Stimulated activated CD4-positive, alpha-beta T cell treated with anti-CD3 and anti-CD28 coated beads, Interleukin-2, amount 100 ng/mL, for 24 hours (primary cell): ENCODE measurements at places on chromosomes 11 and 22.

- no peak for DNase-seq
Measured at GRCh38 chr11:131658414-131658813, 288.0 kb downstream of the NTM start.

GRCh38 chr11:62445314-62445740 is 26.5 kb downstream of the SCGB1A1 start:
- no peak for DNase-seq

DNA sequence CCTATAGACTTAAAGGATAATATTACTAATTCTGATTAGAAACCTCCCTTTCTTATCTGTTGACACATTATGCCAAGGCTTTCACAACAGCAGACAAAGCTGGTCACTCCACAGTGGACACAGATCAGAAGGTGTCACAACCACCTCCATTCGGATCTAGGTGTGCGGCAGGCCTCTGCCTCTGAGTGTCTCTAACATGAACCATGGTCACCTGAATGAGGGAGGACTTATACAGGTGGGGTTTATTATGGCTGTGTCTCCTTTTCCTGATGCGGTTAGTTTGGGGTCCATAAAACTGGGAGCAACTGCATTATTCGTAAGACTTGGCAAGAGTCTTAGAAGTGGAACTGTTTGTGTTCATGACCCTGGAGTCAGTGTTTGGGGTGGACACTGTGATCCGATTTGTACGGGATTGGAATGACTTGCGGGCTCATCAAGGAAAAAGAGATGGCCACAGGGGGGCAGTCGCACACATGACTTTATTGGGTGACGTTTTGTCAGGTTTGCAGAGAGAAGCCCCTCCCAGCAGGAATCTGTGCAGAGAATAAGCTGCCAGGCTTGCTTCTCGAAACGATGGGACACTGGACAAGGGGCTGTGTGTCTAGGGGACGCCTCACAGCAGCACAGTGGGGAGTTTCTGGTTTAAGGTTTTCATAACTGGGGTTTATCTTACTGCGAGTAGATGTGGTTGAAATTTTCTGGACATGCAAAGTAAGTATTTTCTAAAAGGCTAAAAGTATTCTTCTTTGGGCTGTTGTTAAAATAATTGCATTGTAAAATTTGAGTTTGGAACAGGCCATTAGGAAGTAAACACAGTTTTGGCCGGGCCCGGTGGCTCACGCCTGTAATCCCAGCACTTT is 90.6 kb downstream of the GAB4 start:
- peak; percentile 71 for DNase-seq

DNA sequence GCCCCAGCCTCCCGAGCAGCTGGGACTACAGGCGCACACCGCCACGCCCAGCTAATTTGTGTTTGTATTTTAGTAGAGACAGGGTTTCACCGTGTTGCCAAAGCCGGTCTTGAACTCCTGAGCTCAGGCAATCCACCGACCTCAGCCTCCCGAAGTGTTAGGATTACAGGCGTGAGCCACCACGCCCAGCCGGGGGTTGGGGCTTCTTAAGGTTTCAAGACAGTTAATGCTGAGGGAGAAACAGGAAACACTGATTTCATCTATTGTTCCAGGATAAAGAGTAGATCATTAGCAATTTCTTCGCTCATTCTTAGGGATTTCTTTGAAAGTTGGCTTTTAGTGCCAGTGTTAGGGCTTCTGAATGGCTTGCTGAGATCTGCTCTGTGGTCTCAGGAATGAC is 21.2 kb upstream of the CLMP start:
- no peak for DNase-seq

DNA sequence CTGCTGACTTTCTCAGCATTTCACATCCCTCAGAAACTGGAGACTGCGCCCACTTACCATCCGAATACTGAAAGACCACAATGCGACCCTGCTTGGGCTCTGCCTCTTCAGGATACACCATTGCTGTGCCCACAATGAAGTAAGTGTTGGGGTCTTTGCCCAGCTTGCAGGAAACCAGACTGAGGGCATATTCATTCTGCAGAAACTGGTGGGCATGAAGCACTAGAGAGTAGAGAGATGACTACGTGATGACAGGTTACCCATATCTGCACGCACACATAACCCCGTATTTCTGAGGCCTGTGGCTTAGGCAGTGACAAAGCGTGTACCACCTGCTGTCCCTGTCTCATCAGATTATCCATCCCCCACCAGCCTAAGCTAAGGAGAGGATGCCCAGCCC is 14.6 kb upstream of the VWCE start:
- DNase-seq, result no peak

DNA sequence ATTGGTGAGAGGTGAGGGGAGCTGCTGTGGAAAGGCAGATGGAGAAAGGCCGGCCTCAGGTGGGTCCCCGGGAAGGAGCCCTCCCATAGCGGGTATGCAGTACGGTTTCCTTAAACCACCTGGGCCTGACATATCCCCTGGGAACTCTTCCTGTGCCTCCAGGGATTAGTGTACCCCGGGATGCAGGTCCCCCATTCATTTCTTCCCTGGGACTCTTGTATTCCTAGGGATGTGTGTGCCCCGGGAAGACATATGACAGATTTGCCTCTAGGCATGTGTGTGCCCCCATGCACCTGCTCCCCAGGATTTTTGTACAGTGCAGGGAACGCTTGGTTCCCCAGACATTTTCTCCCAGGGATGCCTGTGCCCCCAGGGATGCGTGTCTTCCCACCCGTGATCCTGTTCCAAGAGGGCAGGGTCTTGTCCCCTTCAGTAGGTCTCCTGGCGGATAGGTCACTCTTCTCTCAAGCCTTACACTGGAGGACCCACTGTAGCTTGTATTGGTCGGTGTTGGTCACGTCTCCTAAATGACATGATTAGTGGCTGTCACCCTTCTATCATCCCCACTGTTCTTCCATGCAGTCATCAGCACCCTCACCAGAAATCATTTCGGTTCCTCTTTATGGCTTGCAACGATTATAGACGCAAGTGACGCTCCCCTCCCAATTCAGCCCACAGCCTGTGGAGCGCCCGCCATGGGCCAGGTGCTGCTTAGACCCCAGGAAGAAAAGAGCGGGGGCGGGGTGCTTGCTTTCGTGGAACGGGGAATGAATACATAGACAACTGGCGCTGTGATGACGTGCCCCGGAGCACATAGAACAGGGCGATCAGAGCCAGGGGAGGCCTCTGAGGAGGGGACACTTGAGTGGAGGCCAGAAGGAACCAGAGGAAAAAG is 1.3 kb downstream of the PARVB start:
- DNase-seq, result no peak

DNA sequence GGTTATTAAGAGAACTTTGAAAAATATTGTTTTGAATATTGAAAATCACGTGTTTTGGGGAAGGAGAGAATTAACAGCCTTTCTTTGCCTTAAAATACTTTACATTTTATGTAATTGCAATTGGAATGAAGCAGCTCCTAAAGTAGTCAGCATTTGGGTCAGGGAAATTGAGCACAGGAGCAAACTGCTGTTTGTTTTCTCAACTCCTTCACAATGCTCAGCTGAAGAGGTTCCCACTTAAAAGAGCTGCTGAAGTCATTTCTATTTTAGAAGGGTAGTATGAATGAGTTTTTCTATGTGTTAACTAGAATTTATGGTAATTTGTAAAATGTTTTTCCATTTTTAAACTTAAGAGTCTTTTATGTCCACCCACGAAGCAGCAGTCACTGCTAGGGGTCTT is 8.1 kb upstream of the UCP2 start:
- DNase-seq, result no peak

GRCh38 chr11:43130616-43131015 is 181.2 kb upstream of the API5 start:
- no peak for DNase-seq

GRCh38 chr11:109349276-109350080 is 72.5 kb upstream of the C11orf87 start:
- no peak for DNase-seq

- DNase-seq, result no peak
Measured at GRCh38 chr11:45319077-45319476, 32.9 kb upstream of the SYT13 start.

GRCh38 chr11:130513132-130513531 is 64.7 kb downstream of the ADAMTS15 start:
- DNase-seq, result no peak

GRCh38 chr11:128927683-128928336 is 14.9 kb downstream of the TP53AIP1 start:
- no peak for DNase-seq

DNA sequence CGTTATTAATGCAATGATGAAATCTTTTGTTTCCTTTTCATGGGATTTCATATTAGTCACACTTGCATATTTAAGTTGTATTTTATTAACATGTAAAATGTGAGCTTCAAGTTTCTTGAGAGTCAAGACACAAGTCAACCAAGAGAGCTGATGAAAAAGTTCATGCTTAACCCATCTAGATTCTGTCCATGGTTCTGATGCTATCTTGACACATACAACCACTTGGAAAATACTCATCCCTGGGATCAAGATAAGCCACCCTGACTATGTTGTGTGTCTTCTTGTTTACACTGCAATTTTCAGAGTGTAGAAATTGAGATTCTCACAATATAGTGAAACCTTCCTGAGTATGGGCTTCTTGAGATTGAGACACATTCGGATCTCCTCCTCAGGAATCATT is 664 bp upstream of the OR10A4 start:
- no peak for DNase-seq

DNA sequence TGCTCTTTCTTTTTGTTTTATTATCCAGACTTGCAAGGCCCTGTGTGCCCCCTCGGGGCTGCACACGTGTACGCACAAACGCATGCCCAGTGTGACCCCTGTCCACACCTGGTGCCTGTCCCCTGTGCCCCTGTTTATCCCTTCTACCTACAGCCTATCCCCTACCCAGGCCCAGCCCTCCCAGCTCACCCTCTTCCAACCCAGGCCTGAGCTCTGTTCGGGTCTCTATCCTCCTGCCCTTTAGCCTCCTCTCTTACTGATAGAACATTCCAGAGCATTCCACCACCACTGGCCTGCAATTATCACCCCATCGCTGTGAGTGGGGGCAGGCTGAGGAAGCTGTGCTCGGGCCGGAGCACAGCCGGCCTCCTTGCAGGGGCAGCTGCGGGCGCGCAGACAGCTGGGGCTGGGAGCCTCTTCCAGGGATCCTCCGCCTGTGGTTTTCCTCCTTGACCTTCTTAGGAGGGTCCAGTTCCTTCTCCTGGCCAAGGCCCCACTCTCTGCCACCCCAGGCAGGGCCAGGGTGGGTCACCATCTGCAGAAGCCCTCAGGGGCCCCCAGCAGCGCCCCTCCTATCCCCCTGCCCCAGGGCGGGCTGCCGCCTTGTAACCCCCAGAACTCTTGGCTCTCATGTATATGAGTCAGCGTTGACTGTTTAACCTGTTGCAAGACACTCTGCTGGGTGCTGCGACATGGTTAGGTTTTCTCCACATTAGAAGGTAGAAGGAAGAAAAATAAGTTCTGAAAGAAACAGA is 41.8 kb upstream of the KCNQ1OT1 start:
- DNase-seq, result no peak

GRCh38 chr11:36605221-36606216 is 7.5 kb upstream of the RAG2 start:
- no peak for DNase-seq

- no peak for DNase-seq
Measured at GRCh38 chr11:60991457-60991856, 20.0 kb downstream of the CD6 start.

- DNase-seq, result peak; percentile 37
Measured at GRCh38 chr22:32644252-32645100, 157.0 kb upstream of the TIMP3 start.

DNA sequence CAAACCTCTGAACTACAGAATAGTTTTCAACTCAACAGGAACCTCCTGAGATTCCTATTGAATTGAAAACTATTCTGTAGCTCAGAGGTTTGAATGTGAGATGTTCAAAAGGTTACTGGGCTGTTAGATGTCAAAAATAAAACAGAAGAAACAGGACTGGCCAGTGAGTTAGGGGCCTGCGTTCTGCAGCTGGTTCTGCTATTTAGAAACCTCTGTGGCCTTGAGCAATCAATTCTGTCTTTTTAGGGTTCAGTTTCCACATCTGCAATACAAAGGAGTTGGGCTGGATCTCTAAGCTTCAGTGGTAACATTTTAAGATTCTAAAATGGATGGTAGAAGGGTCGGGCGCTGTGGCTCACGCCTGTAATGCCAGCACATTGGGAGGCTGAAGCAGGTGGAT is 55.8 kb downstream of the CLMP start:
- no peak for DNase-seq
